Fibroblast of skin of scalp (primary cell): ENCODE measurements at places on chromosomes 7 and 10.
A peak's percentile ranks its signal among the peaks of the same experiment; 100 is the strongest.

DNA sequence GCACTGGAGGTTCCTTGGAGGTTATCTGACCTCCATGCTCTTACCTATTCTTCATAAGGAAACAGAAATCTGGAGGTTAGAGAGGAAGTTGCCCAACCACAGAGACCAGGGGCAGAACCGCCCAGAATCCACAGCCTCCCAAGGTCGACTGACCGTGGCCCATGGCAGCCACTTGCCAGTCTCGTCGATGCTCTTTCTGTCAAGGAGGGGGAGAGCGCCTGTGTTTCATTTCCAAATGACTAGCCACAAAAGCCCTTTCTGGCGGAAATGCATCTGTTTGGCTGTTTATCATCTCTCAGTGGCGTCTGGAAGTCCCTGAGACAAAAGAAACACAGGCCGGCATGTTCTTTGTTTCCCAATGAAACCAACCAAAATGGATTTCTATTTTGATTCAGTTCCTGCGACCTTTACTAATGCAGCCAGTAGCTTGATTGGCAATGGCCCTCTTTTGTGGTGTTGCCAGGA is 2.9 kb downstream of the RAMP3 start:
- DNase-seq: no peak

GRCh38 chr10:124285587-124286527 is 132.9 kb downstream of the OAT start:
- peak; percentile 52 for DNase-seq

- DNase-seq: peak; percentile 26
These were observed 55.1 kb downstream of the PDZD8 start for GRCh38 chr10:117320050-117320665.

GRCh38 chr10:80501381-80501912 is 36.3 kb upstream of the SH2D4B start:
- DNase-seq: no peak

DNA sequence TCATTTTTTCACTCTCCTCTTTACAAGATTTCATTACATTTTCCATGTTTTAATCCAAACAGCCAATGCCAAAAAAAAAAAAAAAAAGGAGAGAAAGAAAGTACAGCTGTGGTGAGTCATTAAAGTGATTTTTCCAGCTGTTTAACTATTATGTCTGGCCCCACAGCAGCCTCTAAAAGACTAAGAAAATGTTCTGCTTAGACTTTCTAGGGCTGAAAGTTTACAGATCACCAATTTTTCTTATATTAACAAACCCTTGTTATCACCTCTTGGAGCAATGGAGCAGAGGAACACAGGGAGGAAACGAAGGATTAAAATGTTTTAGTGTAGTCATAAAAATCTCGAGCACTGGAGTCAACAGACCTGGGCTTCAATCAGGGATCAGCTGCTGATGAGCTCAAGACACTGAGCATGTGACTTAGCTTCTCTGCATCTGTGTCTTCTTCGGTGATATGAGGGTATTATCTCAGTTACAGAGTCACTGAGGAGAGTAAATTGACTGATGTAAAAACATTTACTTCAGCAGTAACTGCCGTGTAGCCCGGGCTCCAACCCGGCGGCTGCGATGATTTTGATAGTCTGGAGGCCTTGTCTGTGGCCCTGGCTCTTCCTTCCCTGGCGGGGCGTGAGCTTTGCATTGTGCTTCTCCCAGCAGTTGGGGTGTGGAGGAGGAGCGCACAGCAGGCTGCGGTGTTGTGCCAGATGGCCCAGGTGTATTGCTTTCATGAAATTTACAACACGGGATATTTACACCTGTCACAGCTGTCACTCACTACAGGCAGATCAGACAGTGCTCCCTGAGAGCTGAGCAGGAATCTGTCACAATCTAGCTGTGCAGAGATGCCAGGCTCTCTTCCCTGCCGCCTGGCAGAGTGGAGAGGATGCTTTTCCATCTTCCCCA is 298.3 kb upstream of the FZD8 start:
- no peak for DNase-seq

- no peak for DNase-seq
These were observed 44.9 kb upstream of the FAM171A1 start for GRCh38 chr10:15416034-15416433.

DNA sequence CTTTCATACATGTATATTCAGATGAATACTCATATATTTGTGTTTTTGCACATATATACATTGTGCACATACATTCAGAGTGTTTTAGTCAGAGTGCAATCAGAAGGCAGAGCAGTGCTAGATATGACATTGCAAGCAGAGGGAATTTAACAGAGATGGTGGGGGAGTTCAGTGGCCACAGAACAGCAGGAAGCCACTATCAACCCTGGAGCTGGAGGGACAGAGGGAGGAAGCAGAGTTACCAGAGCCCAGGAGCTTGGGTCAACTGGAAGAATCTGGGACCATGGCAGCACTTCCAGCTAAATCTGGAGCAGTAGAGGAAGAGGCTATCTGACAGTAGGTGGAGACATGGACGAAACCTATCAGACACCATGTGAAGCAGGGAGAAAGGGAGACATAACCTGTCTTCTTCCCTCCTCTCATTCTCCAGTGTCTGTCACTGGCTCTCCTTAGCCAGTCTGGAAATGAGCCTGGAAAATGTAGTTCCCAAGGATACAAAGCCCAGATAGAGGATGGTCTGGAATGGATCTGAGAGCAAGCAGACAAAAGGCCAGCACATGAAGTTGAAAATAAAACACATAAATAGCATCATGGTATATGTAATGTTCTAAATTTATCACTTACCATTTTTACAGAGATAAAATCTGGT is 33.6 kb upstream of the HERPUD2 start:
- no peak for DNase-seq

DNA sequence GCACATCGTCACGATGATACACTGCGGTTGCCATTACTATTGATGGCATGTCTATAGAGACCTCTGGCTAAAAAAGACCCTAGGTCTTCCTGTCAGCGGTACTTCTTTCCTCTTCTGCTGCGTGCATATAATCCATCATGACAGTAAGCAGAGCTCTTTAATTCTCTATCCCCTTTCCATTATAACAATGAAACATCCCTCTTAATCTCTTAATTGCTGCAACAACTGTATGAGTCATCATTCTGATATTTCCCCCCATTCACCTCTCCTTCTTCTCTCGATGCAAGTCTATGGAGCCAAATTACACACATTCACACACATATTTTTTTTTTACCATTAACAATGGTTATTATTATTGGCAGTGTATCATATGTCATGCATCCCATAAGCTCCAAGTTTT is 45.2 kb upstream of the AKR1E2 start:
- peak; percentile 61 for DNase-seq

GRCh38 chr7:99000904-99001465 is 122.7 kb downstream of the TRRAP start:
- DNase-seq: peak; percentile 48

GRCh38 chr7:150877536-150877935 is 25.2 kb downstream of the AOC1 start:
- no peak for DNase-seq

GRCh38 chr10:31350891-31351290 is 31.9 kb downstream of the ZEB1 start:
- no peak for DNase-seq

DNA sequence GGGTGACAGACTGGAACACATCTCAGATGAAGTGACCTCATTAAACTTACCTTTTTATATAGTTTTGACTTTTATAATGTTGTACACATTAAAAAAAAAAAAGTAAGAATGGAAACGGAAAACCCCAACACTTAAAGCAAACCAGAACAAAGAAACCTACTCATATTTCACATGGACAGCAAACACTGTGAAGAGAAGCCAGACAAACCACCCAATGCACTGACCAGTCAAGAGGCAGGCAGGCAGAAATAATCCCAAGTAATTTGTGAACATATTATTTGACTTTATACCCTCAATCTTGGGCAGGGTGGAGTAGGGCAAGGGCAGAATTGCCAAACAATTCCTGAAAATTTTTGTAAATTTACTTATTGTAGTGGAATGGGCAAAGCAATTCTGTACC is 39.8 kb downstream of the WAPL start:
- DNase-seq: no peak
